Stimulated activated CD4-positive, alpha-beta T cell treated with anti-CD3 and anti-CD28 coated beads, Interleukin-2, amount 100 ng/mL, for 4 hours (primary cell): ENCODE measurements at places on chromosomes 6 and 20.

GRCh38 chr20:50469176-50469723, 40.9 kb upstream of the PTPN1 start:
- no peak for DNase-seq

DNA sequence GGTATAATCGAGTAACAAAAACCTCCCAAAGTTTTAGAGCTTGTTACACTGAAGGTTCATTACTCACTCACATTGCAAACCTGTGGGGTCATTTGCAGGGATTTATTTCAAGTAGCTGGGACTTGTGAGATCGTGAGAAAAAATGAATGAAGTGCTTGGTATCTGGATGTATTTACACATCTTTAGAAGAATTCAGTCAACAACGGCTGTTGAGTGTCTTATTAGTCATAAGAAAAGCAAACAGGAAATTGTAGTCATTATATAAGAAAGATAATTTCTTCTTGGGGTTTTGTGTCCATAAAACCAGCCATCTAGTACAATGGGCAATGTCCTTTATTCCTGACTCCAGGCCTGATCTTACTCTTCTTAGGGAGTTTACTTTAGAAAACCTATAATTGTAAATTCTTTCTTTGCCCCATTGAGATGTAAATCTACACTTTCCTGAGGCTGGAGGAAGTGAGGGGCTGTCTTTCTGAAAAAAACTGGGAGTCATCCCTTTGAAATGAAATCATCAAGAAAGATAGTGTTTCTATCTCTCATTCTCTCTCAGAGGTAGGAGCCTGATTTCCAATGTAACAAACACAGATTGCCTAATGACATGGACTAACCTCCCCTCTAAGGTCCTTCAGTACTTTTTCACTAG, 202.5 kb upstream of the ASCC3 start:
- DNase-seq, result no peak

GRCh38 chr6:98627129-98627775, 207.1 kb upstream of the POU3F2 start:
- DNase-seq, result no peak

DNA sequence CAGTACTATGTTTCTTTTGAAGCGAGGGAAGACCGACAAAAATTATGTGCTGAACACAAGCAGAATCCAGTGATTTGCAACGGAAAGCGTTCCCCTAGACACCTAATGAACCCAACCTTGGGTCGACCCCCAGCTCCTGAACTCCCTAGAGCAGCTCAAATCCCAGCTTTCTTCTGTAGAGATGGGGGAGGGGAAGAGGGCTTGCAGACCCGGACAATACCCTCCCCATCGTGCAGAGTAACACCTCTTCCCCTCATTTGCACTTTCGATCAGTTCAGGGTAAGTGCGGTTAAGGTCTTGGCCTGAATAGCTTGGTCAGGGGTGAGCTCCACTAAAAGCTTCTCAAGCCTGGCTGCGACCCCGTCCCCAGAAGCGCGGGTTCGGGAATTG, 404 bp downstream of the CEP162 start:
- DNase-seq, result no peak

- peak; percentile 77 for DNase-seq
These were observed 5.5 kb upstream of the BAK1 start for GRCh38 chr6:33585403-33586107.

GRCh38 chr6:156197513-156197912, 579.7 kb upstream of the ARID1B start:
- DNase-seq, result no peak

DNA sequence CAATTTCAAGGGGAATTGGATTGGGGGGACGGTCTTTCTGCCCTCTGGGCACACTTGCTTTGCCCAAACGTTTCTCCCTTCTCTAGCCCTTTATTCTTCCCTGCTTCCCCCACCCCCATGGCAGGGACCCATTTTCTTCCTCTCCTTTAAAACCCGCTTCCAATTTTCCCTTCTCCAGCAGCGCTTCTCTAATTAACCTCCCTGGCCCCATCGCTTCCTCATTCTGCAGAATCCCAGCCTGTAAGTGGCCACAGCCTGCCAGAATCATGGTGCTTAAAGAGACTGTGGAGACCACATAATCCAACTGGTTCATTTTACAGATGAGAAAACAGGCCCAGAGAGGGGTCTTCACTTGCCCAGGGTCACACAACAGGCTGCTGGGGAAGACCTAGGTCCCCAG, 61.4 kb downstream of the CPNE5 start:
- no peak for DNase-seq
